ENCODE measurements at places on chromosomes 16 and 17.

- DNase-seq: no peak
Observed at GRCh38 chr16:55571-56136, 2.0 kb downstream of the SNRNP25 start.

DNA sequence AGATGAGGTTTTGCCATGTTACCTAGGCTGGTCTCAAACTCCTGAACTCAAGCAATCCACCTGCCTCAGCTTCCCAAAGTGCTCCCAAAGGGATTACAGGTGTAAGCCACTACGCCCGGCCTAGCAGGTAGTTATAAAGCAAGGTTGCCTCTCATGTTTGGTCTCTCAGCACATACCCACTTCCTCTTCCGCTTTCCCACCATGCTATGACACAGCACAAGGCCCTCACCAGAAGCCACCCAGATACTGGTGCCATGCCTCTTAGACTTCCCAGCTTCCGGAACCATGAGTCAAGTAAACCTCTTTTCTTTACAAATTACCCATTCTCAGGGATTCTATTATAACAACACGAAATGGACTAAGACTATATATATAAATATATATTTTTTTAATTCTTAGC lies 143.6 kb downstream of the COPRS start:
- DNase-seq: no peak

- no peak for DNase-seq
Observed at GRCh38 chr16:23852794-23853562, 17.2 kb downstream of the PRKCB start.

GRCh38 chr17:37506678-37507077 lies 17.0 kb downstream of the DUSP14 start:
- DNase-seq: peak; percentile 22

GRCh38 chr17:82272495-82273326 lies 789 bp downstream of the CSNK1D start:
- DNase-seq: peak; percentile 42

DNA sequence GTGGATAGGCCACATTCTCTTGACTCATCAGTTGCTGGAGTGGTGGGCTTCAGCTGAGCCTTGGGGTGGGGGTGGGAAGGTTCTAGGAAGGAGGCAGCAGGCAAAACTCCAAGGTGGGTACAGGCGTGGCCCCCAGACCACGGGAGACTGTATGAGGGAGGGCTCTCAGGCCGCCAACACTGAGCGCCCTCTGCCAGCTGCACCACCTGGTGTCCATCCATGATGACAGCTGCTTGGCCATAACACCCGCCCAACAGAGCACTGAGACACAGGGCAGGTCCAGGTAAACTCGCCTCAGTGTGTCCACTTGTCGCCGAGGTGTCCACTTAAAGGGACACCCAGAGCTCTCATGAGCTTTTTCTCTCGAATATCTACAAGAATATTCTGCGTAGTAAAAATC lies 133.5 kb downstream of the C16orf95 start:
- DNase-seq: no peak

GRCh38 chr17:59769887-59770286 lies 62.4 kb downstream of the VMP1 start:
- no peak for DNase-seq

DNA sequence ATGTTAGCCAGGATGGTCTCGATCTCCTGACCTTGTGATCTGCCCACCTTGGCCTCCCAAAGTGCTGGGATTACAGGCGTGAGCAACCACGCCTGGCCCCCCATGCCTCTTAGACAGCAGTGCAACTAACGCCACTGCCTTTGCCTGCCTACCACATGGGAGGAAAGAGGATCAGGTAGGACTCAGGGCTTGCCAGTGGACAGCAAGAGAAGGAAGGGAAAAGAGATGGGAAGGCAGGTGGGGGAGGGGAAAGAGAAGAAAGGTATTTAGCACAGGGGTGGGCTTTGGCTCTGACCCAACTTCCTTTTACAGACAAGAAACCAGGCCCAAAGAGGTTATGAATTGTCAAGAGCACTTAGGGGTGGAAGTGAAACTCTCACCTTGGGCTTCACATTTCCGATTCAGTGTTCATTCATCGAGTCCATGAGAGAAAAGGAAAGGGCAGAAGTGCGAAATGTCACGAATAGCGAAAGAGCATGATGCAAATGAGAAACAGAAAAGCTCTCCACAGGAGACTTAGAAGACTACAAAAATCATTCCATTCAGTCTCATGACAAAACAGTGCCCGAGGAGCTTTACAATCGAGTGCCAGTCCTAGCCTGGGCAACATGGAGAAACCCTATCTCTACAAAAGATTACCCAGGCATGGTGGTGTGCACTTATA lies 36.4 kb downstream of the CDK5R1 start:
- peak; percentile 48 for DNase-seq

GRCh38 chr16:49964973-49965372 lies 60.1 kb upstream of the CNEP1R1 start:
- no peak for DNase-seq

DNA sequence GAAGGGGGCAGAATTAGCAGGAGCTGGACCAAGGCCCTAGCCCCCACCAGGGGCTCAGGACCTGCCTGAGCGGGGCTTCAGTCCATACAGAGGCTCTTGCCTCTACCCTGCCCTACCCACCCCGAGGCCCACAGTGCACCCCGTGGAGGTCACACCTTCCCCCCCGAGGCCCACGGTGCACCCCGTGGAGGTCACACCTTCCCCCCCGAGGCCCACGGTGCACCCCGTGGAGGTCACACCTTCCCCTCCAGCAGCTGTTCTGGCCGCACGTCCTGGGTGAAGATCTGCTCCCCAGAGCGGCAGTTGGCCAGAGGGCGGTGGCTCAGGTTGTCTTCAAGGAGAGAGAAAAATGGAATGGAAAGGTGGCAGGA lies 11.4 kb downstream of the CASKIN2 start:
- no peak for DNase-seq

DNA sequence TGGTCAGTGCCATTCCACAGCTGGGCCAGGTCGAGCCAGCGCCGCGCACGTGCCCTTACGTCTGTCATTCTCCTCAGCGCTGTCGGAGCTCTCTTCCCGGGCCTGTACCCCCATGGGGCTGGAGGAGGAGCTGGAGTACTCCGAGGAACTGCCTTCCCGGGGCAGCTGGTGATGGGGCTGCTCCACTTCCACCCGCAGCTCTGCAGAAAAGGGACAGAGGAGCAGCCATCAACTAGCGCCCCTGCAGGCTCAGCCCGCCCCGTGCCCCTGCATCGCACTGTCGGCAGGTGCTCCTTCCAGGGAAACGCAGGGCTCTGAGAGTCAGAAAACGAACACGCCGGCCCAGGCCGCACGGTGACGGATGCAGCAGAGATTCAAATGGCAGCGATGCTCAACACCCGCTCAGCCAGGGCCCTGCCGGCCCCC lies 20.9 kb downstream of the MAP1LC3B start:
- DNase-seq: no peak
